SJCRH30 (cell line): ENCODE measurements at places on chromosomes 2 and 18. TPM values are rescaled to one million over a fixed set of nuclear protein-coding genes. Genes with fewer than 3 reads are reported as not detected.

GRCh38 chr2:97646977-97647376 is 1.1 kb downstream of the COX5B start:
- DNase-seq: no peak

DNA sequence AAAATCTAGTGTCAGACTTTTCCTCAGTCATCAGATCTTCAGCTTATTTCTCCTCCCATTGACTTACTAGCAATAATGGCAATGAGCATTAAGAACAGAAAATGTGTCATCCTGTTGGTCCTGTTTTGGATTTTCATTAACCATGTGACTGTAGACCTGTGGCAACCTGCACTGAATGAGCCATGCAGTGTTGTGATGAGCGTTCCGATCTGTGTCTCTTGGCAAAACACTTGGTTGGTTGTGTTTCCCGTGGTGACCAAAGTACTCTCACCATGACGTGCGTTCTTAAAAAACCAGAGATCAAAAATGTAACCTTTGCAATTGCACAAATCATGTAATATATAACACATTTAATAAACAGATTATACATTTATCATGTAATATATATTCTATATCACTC is 138.6 kb downstream of the MAP3K20 start:
- DNase-seq: no peak

- DNase-seq: no peak
These were observed 273.2 kb downstream of the BCL11A start for GRCh38 chr2:60280238-60280637.

GRCh38 chr2:109270505-109271312 is 141.7 kb downstream of the SH3RF3 start:
- no peak for DNase-seq

Gene FIGN
- total RNA-seq: 7.2 and 7.3 TPM in 2 replicates

- DNase-seq: no peak
These were observed 55.1 kb upstream of the IL1RL1 start for GRCh38 chr2:102256276-102256675.
